ENCODE measurements at places on chromosomes 1 and 21. TPM values are rescaled to one million over a fixed set of nuclear protein-coding genes. Genes with fewer than 3 reads are reported as not detected.

DNA sequence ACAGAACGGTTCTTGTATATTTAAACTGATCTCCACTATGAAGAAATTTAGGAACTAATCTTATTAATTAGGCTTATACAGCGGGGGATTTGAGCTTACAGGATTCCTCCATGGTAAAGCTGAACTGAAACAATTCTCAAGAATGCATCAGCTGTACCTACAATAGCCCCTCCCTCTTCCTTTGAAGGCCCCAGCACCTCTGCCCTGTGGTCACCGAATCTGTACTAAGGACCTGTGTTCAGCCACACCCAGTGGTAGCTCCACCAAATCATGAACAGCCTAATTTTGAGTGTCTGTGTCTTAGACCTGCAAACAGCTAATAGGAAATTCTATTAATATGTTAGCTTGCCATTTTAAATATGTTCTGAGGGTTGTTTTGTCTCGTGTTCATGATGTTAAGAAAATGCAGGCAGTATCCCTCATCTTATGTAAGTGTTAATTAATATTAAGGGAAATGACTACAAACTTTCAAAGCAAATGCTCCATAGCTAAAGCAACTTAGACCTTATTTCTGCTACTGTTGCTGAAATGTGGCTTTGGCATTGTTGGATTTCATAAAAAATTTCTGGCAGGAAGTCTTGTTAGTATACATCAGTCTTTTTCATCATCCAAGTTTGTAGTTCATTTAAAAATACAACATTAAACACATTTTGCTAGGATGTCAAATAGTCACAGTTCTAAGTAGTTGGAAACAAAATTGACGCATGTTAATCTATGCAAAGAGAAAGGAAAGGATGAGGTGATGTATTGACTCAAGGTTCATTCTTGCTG, 147.2 kb downstream of the NR5A2 start:
- DNase-seq, result no peak

Gene WNT3A
- not detected for total RNA-seq

Gene CR1L
- total RNA-seq, result not detected

GRCh38 chr1:163131981-163132380, 62.8 kb downstream of the RGS4 start:
- DNase-seq, result no peak

DNA sequence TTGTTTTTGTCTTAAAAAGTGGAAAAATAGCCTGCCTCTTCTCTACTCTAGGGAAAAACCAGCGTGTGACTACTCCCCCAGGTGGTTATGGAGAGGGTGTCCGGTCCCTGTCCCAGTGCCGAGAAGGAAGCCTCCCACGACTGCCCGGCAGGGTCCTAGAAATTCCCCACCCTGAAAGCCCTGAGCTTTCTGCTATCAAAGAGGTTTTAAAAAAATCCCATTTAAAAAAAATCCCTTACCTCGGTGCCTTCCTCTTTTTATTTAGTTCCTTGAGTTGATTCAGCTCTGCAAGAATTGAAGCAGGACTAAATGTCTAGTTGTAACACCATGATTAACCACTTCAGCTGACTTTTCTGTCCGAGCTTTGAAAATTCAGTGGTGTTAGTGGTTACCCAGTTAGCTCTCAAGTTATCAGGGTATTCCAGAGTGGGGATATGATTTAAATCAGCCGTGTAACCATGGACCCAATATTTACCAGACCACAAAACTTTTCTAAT, 35.0 kb upstream of the TDRD10 start:
- DNase-seq, result no peak

DNA sequence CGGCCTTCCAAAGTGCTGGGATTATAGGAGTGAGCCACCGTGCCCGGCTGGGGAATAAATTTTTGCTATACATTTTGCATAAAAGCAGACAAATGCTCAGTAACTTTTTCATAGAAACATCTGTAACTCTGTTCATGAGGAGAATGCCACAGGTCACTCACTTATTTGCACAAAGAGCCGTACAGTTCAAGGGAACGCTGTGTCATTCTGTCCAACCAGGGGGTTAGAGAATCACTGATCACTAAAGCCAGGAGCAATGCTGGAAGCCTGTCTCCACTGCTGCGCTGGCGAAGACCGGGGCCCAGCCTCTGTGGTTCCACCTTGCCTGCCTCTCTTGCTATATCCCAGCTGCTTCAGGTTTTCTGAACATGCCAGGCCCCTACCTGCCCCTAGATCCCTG, 58.3 kb downstream of the RUNX1 start:
- DNase-seq, result no peak

Gene RIPPLY3
- not detected for total RNA-seq

GRCh38 chr1:63575340-63575826, 17.8 kb upstream of the PGM1 start:
- DNase-seq, result peak; percentile 16

GRCh38 chr1:156480411-156481192, 20.0 kb downstream of the MEF2D start:
- peak; percentile 50 for DNase-seq

GRCh38 chr21:32728456-32728839, 635 bp upstream of the SYNJ1 start:
- DNase-seq, result no peak

- DNase-seq, result no peak
Observed at GRCh38 chr1:150976879-150977694, 2.5 kb upstream of the CERS2 start.

- DNase-seq, result no peak
Observed at GRCh38 chr1:6141592-6141991, 38.5 kb downstream of the CHD5 start.

- DNase-seq, result no peak
Observed at GRCh38 chr1:156012051-156012817, 8.5 kb downstream of the SSR2 start.

DNA sequence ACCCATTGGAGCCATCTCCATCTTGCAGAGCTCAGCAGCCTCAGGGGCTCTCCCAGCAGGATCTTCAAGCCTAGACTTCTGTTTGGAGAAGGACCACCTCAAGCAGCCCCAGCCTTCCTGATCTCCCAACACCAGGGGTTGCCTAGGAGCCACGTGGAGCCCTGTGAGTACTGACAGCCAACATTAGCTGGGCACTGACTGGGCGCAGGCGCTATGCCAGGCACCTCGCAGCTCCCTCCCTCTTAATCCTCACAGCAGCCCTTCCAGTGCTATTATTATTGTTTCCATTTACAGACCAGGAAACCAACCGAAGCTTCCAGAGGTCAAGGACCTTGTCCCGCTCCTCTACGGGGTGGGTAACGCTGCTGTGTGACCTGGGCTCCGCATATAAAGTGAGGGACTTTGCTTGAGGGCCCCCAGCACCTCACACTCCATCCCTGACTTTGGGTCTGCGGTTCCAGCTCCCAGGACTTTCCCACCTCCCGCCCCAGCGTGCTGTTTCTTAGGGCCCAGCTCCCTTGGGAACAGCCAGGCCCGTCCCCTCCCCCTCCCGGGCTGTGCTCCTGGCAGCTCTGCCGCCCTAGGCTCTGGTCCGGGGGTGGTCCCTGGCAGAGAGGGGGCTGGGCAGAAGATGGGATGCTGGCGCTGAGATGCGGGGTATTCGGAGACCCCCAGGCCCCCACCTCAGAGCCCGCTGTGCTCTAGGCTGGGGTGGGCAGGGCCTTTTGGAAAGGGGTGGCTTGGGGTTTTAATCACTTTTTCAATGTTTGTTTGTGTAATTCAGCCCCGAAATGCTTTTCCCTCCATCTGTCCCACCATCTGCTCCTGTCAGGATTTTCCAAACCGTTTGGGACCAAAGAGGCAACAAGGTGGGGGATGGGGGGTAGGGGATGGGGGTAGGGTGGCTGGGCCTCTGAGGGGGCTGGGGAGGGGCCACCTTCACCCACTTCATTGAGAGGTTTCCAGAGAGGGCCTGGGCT, 4.1 kb upstream of the HPCA start:
- no peak for DNase-seq

GRCh38 chr21:45072738-45073300, 1.6 kb upstream of the ADARB1 start:
- DNase-seq, result no peak

DNA sequence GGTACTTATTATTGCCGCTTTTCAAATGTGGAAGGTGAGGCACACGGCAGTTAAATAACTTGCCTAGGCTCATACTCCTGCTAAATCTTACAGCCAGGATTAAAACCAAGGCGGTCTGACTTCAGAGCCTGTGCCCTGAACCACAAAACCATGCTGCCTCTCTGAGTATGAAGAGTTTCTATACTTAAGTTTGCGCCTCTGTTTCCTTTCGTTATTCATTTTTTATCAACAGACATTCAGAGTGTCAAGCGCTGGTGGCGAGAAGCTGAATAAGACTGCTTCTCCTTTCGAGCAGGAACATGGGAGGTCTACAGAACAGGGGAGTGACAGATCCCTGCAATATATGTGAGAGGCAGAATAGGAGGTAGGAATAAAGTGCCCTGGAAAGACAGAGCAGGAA, 96.0 kb upstream of the DUSP10 start:
- no peak for DNase-seq

DNA sequence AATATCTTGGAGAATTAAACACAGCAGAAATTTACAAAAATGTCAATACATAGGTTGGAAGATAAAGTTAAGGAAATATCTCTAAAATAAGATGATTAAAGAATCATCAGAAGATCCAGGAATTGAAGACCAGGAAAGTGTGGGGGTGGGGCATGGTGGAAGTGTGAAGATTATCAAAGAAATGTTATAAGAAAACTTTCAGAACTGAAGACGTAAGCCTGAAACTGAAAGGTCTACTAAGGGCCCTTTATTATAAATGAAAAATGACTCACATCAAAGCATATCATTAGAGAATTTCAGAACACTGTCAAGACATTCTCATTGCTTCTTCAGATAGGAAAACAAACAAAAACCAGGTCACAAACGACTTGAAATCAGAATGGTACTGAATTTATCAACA, 92.4 kb upstream of the DPT start:
- no peak for DNase-seq

DNA sequence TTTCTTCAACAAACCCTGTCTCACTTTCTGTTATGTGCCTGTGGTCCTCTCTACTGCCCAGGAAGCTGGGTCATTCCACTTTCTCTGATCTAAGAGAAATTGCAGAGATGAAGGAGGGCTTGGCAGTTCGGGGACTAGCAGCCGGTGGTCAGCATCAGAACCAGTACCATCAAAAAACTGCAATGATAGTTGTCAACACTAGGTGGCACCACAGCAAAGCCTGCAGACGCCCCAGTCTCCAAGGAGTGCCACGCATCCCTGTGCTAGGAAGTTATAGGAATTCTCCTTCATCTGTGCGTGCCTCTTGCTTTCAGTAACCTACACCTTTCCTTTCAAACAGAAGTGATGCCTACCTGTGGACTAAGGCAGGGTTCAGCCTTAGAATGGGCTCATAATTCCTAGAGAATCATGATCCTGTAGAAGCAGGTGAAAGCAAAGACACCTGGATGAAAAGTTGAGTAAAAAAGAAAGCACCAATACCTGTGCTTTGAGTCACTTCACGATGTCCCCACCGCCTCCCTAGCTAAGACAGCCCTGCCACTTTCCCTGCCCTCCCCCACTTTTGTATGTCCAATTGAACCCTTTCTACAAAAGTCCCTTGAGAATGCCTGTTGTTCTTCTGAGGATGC, 129.2 kb downstream of the ADAMTS1 start:
- DNase-seq, result peak; percentile 51

Gene RSPH1
- not detected for total RNA-seq

DNA sequence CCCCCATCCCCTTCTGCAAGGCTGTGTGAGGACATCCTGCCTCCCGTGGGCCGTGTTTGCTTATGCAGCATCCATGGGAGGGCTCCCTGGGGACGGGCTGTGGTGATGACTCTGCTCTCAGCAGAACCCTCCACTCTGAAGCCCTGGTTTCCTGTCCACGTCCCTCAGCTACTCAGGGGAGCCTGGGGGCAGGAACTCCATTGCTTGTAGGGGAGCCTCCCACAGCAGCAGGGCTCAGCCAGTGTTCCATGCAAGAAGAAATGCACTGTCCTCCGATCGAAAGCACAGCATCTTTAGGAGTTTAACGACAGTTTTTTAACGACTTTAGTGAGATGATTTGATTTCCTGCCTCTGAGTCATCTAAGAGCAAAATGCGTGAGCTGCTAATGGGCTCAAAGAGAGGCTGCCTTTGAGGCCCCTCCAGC, 8.3 kb upstream of the KCNAB2 start:
- DNase-seq, result peak; percentile 34

Gene SPOCD1
- total RNA-seq, result 42.2 TPM

GRCh38 chr1:169779970-169780369, 14.7 kb downstream of the METTL18 start:
- peak; percentile 70 for DNase-seq
